ENCODE measurements at places on chromosomes 1 and 21.
A peak's percentile ranks its signal among the peaks of the same experiment; 100 is the strongest.

- DNase-seq: no peak
Observed at GRCh38 chr1:32892368-32893197, 6.3 kb downstream of the HPCA start.

DNA sequence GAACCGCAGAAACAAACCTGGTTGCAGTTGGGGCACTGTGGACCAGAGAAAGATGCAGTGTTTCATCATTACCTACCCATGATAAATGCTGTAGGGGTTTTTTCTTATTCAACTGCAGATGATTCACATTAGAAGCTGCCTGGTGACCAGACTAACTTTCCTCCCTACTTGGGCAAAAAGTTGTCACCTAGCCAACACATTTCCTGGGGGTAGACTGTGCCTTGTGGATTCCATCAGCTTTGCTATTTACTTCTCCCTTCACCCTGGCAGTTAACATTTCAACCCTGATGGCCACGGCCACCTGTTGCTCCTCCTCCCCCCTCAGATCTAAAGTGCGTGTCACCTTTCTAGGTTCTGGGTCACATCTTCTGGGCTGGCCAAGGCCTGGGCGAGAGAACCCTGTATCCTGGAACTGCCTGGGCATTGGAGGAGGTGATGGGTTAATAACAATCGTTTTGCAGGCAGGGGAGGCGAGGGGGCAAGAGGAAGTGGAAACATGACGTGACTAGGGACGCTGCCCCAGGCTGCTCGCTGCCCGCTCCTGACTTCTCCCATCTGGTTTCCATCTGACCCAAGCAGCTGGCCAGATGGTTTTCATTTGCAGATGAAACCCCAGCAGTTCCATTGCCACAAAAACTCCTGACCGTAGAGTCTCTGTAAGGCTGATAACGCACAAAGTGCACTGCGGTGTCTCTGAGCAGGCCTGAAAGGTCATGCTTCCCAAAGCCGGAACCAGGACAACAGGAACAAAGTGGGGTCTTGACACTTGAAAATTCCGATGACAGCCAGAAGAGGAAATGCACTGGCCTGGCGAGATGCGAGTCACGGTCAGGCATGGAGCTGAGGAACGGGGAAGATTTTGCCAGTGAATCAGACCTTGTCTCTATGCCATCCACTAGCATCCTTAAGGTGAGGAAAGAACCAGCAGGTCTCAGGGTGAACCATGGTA, 36.6 kb downstream of the CAPZB start:
- peak; percentile 88 for DNase-seq

GRCh38 chr1:29397981-29398380, 161.7 kb downstream of the PTPRU start:
- DNase-seq: no peak

- no peak for DNase-seq
Observed at GRCh38 chr1:244304656-244305055, 147.1 kb downstream of the ADSS2 start.

DNA sequence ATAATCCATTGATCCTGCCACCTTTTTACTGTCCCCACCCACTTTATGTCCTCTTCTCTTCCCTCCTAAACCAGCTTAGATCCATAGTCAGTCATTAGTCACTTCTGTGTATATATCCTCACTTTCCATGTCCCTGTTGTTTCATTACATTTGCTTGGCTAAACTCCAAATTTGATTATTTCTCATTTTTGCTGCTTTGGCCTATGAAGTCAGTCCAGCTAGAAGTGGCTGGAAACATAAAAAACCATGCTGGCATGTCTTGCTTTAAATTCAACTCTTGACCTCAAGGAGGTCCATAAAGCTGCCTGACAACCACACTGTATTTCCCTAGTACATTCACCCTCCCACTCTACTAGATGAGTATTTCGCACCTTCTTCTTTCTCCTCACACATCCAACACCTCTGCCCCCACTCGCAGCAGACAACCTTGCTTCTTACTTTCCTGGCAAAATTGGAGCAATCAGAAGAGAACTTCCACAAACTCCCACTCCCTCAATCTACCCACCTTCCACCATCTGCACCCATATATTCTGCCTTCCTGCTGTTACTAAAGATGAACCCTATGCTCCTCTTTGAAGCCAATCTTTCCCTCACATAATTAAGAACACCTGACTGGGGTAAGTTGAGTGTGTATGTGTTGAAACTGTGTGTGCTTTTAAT, 72.1 kb downstream of the ZNF648 start:
- no peak for DNase-seq

DNA sequence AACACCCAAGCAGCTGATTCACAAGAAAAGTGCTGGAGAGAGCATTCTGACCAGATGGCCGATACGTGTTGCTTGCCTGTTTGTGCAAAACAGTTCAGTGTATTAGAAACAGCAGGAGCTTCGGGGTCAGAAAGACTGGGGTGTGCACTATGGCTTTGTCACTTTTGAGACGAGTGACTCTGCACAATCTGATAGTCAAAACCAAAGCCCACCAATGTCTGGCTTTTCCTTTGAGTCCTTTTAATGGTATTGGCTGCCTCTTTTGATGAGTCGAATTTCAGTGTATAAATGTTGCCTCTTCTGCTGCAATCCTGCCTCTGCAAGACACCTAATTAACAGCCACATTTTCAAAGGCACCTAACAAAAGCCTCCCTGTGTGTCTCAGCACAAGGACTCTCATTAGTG, 444.6 kb downstream of the AJAP1 start:
- DNase-seq: no peak
